ENCODE measurements at places on chromosomes 2 and 18. TPM values are rescaled to one million over a fixed set of nuclear protein-coding genes. Genes with fewer than 3 reads are reported as not detected.

The SLC9A4 gene
- total RNA-seq = 0.10 TPM

The CAMKMT gene
- 9.9 TPM for total RNA-seq

DNA sequence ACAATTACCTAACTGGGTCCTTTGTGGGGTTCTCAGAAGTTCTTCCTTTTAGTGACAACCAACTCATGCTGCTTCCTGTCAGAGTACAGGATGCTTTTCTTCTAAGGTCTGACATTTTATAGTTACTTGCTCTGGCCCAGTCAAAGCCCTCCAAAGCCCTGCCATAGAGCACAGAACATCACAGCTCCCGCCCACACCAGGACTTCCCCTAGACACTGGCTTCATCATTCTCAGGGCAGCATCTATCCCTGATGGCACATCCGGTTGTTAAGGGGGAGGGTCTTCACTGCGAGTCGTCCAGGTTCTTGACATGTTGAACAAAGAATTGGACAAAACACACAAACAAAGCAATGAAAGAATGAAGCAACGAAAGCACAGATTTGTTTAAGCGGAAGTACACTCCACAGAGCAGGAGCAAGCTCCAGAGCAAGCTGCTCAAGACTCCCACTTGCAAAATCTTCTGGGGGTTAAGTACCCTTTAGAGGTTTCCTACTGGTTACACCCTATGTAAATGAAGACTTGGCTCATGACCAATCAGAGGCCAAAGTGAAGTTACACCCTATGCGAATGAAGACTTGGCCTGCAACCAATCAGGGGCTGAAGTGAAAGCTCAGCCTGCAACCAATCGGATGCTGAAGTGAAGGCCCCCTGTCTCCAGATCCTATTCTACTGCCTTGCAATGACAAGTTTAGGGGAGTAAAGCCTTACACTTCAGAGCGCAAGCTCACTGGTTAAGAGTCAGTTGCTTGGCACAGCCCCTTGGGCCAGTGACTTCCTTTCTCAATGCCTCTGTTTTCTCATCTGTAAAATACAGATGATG, 79.0 kb downstream of the HDAC4 start:
- no peak for DNase-seq

The VIL1 gene
- not detected for total RNA-seq

DNA sequence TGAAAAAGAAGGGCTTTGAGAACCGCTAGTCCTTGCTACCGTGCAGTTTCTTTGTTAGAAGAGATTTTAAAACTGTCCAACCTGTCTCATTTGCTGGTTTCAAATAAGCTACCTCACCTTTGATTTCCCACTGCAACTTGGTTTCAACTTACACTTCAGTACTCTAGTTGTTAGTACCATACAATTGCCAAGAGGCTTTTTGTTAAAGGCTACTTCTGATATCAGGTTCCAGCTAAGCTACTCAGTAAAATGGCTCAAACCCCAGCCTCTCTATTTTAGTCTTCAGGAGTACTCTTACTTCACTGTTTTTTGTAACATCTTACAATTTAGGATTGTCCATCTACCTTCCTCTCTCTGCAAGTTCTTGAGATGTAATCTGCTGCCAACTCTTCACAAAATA, 91.6 kb downstream of the INO80D start:
- DNase-seq = no peak

The C2orf15 gene
- total RNA-seq = 0.92 TPM

DNA sequence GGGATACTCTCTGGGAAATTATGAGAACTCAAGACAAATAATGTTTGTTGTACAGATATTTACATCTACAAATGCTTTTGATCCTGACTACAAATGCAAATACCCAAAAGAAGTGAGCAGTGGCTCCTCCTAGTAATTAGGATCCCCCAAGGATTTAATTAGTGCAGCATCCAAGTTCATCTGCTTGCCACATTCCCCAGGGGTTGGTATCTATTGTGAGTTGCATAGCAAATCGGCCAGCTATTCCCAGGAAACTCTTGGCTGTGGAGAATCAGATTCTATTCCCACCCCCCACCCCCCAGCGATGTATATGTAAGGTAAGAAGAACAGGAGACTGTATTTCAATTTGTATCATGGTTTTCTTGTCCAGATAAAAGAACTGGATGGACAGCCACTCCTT, 725.1 kb upstream of the CDH7 start:
- no peak for DNase-seq

DNA sequence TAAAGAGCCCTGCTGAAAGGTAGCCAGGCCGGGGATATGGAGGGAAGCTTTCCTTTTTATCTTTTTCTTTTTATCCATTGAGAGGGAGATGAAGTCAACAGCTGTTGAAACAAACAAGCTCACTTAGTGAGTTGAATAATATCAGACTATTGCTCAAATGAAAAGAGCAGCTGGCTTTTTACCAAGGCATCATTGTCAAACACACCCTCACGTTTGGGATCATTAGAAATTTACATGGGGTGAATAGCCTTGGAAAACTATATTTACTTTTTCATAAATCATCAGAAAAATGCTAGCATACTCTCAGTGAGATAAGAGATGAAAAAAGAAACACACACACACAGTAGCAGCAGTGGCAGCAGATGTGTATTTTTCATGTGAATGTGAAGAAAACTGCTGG, 71.5 kb upstream of the HNMT start:
- no peak for DNase-seq

The RND3 gene
- 63.7 TPM for total RNA-seq

- DNase-seq = no peak
These were observed 31.6 kb upstream of the TRIB2 start for GRCh38 chr2:12685145-12685544.

DNA sequence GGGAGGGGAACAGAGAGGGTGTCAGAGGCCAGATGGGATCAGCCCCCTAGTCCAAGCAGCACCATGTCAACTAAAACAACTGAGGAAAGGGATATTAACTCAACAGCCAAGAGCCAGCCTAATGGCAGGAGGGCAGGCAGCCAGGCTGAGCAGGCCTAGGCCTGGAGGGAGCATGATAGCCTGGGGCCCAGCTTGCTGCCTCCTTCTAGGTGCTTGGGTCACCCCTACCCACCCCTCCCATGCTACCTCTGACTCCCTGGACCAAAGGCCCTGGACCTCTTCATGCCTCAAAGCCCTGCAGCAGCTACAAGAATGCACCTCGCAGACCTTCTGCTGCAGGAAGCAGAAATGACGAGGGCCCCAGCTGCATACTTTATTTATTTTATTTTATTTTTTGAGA, 22.1 kb upstream of the TNS1 start:
- no peak for DNase-seq

GRCh38 chr2:149082735-149083134, 44.2 kb downstream of the LYPD6B start:
- no peak for DNase-seq

The MRPL19 gene
- total RNA-seq = 56.8 TPM

DNA sequence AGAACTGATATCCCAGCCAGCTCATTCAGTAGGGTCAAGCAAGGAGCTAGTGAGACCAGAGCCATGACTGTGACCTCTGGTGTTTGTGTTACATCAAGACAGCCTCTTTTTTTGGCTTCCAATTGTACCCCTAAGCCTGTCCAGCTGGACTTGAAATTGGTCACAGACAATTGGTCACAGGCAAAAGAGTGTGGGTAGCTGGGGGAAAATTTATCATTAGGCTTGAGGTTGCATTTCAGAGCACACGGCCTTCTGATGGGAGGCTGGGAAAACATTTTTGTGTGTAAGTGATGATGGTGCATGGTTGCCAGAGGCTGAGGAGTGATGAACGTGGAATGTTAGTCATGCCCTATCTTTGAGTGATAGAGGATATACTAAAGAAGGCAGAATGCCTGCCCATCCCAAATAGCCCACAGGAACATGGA, 285.1 kb upstream of the SLC14A2 start:
- peak; percentile 89 for DNase-seq

GRCh38 chr2:148955798-148956197, 80.8 kb downstream of the KIF5C start:
- no peak for DNase-seq

The MC2R gene
- total RNA-seq = not detected

The RPRM gene
- total RNA-seq = 0.21 TPM

The RBM44 gene
- total RNA-seq = 4.0 TPM

The AUP1 gene
- 60.9 TPM for total RNA-seq

The SKOR2 gene
- total RNA-seq = not detected

- DNase-seq = no peak
These were observed 438.8 kb downstream of the SPAG16 start for GRCh38 chr2:213723041-213723560.

- DNase-seq = no peak
These were observed at the start of gene SPEG for GRCh38 chr2:219434718-219435525. Gene SPEG, plus strand, starts transcription at chr2:219434843. Its CDS starts 135 bp downstream, at chr2:219434978.

Measured in tongue (tissue), 3 donors.